ENCODE measurements at places on chromosomes 3 and 15.

DNA sequence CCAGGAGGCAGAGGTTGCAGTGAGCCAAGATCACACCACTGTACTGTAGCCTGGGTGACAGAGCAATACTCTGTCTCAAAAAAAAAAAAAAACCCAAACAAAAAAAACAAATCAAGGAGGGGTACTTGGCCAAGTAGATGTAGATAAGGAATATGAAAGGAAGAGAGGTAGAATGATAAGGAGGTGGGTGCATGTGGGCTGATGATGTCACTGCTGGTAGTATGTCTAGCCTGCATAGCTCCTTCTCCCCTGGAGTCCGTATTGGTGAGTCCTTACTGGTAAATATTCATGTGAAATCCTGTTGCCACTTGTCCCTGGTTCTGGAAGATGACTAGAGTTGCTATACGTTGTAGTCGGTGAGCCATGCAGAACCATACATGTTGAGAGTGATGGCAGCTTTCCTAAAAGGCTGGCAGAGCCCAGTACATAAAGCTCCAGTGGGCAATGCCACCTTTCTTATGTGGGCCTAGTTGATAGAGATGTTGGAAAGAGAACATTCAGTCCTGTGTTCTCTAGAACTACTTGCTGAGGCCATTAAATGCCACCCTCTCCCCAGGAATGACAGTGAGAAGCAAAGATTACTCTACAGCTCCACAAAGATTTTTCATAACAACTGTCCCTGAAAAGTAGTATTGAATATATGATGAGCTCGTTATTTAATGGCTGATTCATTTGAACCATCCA lies 11.0 kb downstream of the KAT2B start:
- DNase-seq: no peak

GRCh38 chr3:184134746-184135148 lies 411 bp upstream of the EIF2B5 start:
- DNase-seq: no peak

GRCh38 chr3:120907659-120908029 lies 361 bp upstream of the STXBP5L start:
- DNase-seq: no peak

GRCh38 chr3:43054754-43055153 lies 51.1 kb downstream of the POMGNT2 start:
- no peak for DNase-seq

DNA sequence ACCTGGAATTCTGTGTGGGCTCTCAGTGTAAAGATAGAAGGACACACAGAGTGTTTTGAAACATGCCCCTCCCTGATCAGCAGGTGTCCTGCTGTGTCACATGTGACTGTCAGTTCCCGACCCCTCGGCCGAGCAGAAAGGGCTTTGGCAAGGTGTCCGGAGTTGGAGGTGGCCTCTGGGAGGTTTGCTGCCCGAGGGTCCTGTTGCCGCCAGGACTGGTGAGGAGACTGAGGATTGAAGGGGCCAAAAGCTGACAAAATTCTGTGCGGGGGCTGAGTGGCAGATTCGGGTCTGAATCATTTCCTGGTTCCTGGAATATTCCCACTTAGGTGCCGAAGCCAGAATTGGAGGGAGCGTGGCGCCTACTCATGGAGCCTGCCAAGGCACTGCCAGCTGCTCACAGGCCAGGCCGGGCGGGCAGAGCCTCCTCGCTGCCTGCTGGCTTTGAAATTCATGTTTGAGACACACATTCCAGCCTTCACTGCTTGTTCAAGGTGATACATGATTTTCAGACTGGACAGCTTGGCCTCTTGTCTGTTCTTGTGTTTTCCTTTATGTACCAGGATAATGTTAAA lies 83.8 kb downstream of the APBA2 start:
- no peak for DNase-seq

GRCh38 chr3:140822401-140823047 lies 119.1 kb upstream of the SLC25A36 start:
- no peak for DNase-seq

GRCh38 chr3:54819946-54820345 lies 107.9 kb downstream of the LRTM1 start:
- DNase-seq: no peak

DNA sequence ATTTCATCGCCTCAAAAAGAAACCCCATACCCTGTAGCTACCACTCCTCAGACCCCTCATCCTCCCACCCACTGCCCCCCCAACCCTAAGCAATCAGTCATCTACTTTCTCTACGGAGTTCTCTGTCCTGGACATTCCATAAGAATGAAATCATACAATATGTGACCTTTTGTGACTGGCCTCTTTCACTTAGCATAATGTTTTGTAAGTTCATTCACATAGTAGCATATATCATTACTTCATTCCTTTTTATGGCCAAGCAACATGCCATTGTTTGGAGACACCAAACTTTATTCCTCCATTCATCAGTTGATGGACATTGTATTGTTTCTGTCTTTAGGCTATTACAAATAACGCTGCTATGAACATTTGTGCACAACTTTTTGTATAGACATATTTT lies 64.2 kb downstream of the TNIK start:
- no peak for DNase-seq

- DNase-seq: no peak
Measured at GRCh38 chr3:101509281-101509680, 3.7 kb downstream of the SENP7 start.

- DNase-seq: no peak
Measured at GRCh38 chr3:138696666-138697370, 88.2 kb downstream of the FAIM start.

DNA sequence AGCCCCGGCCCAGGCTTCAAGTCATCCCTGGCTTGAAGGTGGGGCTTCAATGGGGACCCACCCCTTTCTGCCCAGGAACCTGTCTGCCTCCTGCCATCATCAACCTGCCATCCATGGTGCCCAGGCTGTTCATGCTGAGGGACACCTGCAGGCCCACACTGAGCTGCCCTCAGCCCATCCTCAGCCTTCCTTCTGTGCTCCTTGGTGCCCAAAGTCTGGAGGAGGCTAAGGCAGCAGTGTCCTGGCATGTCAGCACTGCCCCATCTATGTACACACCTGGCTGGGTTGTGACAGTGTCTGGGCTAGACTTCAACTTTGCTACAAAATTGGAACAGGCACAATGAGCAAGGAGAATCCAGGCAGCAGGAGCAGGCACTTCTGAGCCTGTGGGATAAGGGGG lies 745.3 kb upstream of the EPHA6 start:
- DNase-seq: no peak

DNA sequence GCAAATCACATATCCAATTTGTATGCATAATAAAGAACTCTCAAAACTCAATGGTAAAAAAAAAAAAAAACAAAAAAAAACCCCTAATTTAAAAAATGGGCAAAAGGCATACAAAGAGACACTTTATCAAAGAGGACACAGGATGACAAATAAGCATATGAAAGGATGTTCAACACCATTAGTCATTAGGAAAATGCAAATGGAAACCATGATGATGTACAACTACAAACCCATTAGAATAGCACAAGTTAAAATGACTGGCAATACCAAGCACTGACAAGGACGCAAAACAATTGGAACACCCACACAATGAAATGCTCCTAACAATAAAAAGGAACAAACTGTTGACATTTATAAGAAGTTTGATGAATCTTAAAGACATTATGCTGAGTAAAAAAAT lies 63.4 kb upstream of the ADAMTS17 start:
- DNase-seq: no peak

DNA sequence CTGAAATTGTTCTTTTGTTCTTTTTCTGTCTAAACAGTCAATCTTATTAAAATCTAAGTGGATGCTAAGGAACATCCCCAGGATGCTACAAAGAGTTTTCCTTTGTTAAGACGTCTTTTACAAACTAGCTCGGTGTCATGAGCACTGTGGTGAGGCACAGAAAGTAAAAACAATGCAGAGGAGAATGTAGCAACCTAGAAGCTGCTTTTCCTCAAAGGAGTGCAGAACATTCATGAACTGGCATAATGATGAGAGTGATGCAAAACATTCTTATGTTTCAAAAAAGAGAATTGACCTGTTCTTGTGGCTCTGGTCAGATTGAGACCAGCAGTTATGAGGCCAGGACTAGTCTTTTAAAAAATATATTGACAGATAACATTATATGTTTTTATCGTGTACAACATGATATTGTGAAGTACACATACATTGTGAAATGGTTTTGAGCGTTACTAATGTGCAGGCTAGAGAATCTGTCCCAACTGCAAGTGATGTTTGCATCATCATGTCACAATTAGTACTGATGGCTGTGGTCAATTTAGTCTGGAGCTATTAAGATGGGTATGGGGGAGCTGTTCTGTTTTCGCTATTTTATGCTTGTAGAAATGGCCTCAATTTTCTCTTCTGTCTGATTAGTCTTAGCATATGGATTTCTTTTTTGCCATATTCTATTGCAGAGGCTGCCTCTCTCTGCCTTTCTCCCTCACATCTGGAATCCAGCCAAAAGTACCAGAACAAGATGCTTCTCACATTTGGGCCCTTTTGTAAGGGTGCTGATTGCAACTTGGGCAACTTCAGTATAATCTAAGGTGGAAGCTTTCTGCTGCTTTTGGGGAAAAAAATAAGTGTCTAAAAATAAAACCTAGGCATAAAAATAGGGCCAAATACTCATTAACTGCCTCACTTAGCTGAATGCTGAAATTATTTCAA lies 50.2 kb downstream of the HHLA2 start:
- DNase-seq: no peak

DNA sequence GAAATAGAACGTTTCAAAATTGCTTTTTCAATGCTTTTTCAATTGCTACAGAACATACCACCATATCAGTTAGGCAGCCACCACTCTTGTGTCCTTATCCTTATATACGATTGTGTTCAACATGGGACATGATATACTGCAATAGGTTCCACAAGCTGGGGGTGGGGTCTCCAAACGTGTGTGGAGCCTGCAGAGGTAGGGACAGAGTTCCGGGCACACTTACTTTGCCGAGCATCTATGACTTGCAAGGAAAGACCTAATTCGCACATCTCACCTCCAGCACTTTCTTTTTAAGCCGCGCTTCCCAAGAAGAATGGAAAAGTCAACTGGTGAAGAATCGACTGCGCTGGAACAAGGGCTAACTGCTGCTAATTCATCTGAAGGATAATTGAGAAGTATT lies 39.6 kb upstream of the SFMBT1 start:
- no peak for DNase-seq

GRCh38 chr3:33385423-33385822 lies 54.8 kb downstream of the UBP1 start:
- DNase-seq: no peak

Data from hypothalamus (tissue), 51 donors.